Testis (tissue), 5 donors: ENCODE measurements at places on chromosomes 2 and 18.

- no peaks in the 10 kb centered on the region for H3K36me3 ChIP-seq
- no peak overlapping the region for H3K27ac ChIP-seq
- DNase-seq: no peak
- H3K4me1 ChIP-seq: peaks cover 10% of the 10 kb centered on the region
Observed at GRCh38 chr2:171430516-171431410, 3.0 kb downstream of the METTL8 start.

DNA sequence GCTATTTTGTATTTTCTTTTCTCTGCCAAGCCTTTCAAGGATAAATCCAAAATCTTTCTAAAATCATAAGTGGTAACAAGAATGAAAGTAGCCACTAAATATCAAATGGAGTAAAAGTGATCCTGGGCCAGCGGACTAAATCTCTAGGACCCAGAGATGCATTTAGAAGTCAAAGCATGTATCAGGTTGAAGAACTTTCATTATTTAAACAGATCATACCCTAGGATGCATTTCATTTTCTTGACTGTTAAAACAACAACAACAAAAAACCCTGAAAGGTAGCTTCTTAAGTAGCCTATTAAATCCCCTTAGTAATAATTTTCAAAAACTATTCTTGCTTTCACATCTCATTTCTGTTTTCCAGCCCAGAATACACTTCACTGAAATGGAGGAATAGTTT is 4.8 kb upstream of the POU3F3 start:
- no peaks in the 10 kb centered on the region for H3K36me3 ChIP-seq
- no peak overlapping the region for H3K27ac ChIP-seq
- DNase-seq: no peak
- no peaks in the 10 kb centered on the region for H3K4me1 ChIP-seq
- no peaks in the 10 kb centered on the region for H3K27me3 ChIP-seq
- H3K4me3 ChIP-seq: no peak overlapping the region

GRCh38 chr2:160812830-160813505 is 319.4 kb upstream of the RBMS1 start:
- no peak overlapping the region for H3K27ac ChIP-seq
- DNase-seq: no peak
- H3K4me3 ChIP-seq: no peak overlapping the region
- H3K36me3 ChIP-seq: no peaks in the 10 kb centered on the region
- no peaks in the 10 kb centered on the region for H3K27me3 ChIP-seq

- peak; percentile 91 for DNase-seq
- H3K4me3 ChIP-seq: no peak overlapping the region
- H3K27ac ChIP-seq: peak overlapping the region; percentile 55
Observed at GRCh38 chr2:128563348-128563687, 244.7 kb upstream of the HS6ST1 start.

DNA sequence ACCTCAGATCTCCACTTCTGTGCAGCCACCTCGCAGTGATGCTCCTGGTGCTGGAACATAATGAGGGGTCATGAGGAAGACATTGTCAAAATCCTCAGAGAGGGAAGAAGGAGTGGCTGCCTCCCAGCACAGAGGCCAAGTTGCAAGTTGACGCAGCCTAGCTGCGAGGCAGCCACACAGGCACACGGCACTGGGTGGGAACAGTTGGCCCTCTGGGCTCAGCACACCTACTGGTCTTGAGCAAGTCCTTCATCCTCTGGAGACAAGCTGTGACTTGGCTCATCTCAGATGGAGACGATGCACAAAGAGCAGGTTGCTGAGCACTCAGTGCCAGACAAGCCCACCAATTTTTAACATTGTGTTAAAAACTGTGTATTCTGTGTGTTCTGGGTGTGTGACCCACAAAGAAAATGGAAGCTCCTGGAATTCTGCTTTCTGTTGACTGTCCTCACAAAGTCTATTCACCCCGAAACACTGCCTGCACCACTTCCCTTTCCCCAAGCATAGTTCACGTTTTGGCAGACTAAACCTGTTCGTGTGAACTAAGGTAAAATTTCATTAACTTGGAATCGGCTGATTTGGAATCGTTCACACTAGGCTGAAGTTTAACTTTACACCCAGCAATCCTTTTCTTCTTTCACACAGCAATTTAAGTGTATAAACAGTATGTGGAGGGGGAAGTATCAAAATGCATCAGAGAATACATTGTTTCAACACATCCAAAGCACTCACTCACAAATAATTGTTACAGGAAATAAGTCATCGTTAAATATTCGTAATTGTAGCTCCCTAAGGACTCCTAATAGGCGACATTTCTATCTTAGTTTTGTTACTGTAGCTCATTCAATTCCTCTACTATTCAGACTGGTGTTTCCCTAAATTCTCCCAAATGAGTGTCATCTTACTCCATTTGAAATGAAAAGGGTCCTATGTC is 266.6 kb upstream of the ID2 start:
- no peak overlapping the region for H3K27ac ChIP-seq
- H3K36me3 ChIP-seq: no peaks in the 10 kb centered on the region
- H3K4me3 ChIP-seq: no peak overlapping the region
- H3K27me3 ChIP-seq: no peaks in the 10 kb centered on the region
- no peak for DNase-seq

GRCh38 chr2:119523383-119523951 is 816 bp downstream of the SCTR start:
- no peaks in the 10 kb centered on the region for H3K27me3 ChIP-seq
- peaks cover 4% of the 10 kb centered on the region for H3K4me1 ChIP-seq
- DNase-seq: no peak

DNA sequence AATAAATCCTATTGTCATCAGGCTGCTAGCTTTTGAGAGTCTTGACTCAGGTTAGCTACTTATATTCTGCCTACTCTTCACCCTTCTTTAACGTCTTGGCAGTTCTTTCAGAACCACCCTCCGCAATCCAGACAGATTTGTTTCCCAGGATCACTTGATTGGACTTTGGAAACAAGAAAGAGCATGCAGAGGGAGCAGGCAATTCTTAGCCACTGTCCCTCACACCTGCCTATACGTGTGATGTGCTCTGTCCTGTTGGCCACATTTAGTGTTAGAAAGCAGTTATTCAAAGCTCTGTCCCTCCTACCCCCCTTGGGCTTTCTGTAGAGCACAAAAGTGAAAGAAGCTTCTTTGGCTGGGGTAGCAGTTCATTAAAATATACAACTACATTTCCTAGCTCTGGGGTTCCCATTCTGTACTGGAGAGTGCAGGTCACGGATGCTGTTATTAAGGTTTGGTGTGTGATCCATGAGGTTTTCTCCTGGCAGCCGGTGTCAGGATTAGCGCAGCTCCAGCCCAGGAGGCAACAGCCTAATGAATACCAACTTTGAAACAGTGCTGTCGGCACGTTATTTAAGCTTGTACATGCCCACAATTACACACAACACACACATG is 6.3 kb downstream of the FZD5 start:
- H3K27me3 ChIP-seq: no peaks in the 10 kb centered on the region
- H3K36me3 ChIP-seq: no peaks in the 10 kb centered on the region
- no peak for DNase-seq
- H3K4me3 ChIP-seq: no peak overlapping the region
- no peak overlapping the region for H3K27ac ChIP-seq

DNA sequence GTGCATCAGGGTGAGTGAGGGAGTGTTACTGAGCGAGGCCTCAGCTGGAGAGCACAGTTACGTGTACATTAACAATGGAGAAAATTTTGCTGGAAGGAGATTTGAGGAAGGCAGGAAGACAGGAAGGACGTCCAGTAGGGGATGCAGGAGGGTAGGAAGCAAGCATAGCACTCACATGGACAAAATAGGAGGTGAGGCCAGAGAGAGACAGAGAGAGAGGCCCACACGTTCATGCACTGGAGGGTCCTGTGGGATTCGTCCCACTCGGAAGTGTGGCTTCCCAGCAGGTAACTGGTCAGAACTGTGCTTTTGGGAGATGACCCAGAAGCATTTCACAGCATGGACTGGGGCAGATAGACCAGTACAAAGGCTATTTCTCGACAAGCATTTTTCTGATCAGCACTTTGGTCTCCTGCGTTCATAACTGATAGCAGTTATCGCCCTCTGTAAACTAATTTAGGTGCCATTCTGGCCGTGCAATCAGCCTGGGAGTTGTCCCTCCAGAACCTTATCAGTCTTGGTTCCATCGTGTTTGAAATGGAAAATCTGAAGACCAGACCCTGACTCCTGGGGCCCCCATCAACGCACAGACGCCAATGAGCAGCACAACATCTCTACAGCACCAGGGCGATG is 5.7 kb downstream of the LCT start:
- H3K36me3 ChIP-seq: no peaks in the 10 kb centered on the region
- no peak overlapping the region for H3K4me3 ChIP-seq
- H3K27me3 ChIP-seq: no peaks in the 10 kb centered on the region
- no peak for DNase-seq
